ENCODE measurements at places on chromosomes 3 and 15.
A peak's percentile ranks its signal among the peaks of the same experiment; 100 is the strongest.

DNA sequence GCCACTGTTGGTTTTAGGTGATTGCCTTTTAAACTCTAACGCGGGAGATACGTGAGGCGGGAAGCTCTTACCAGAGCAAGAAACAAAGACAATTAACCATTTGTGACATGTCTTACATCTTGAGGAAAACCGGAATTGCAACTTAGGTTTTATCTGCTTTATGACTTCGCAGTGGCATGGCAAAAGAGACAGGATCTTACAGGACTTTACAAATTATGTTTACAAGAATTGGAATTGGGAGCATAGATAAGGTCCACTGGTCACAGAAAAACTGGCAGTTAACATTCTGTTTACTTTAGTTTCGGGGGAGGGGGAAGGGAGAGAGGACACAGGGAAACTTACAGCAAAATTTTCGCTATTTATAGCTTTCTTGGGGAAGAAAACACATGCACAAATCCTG lies 1119.6 kb downstream of the ZPLD1 start:
- DNase-seq: no peak

DNA sequence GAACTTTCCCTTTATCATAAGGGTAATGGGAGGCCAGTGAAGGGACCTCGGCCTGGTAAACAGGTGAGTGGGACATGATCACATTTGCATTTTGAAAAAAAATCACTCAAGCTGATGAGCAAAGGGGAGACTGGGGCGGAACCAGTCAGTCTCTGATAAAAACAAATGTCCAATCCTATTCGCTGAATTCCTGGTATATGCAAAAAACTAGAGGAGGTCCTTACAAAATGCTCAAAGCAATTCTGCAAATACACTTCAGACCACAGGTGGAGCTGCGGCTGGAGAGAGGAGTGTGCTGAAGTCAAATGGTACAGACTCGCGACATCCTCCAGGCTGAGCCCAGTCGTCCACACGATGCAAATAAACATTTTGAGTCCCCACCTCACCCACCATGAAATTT lies 166.7 kb downstream of the FOXP1 start:
- DNase-seq: no peak

- no peak for DNase-seq
Observed at GRCh38 chr3:23761440-23761896, 44.3 kb upstream of the UBE2E1 start.

DNA sequence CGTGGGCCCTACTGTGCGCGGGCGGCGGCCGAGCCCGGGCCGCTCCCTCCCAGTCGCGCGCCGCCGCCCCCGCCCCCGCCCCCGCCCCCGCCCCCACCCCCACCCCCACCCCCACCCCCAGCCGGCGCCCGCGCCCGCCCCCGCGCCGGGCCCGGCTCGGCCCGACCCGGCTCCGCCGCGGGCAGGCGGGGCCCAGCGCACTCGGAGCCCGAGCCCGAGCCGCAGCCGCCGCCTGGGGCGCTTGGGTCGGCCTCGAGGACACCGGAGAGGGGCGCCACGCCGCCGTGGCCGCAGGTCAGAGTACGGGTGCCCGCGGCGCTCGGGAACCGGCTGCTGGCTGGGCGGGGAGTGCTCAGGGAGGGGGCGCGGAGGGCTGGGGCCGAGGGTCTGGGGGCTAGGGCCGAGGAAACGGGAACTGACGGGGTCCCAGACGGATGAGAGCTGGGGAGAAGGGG lies 1.1 kb upstream of the PPARG start:
- DNase-seq: peak; percentile 10

- no peak for DNase-seq
Observed at GRCh38 chr3:132980102-132980501, 58.1 kb upstream of the TMEM108 start.

DNA sequence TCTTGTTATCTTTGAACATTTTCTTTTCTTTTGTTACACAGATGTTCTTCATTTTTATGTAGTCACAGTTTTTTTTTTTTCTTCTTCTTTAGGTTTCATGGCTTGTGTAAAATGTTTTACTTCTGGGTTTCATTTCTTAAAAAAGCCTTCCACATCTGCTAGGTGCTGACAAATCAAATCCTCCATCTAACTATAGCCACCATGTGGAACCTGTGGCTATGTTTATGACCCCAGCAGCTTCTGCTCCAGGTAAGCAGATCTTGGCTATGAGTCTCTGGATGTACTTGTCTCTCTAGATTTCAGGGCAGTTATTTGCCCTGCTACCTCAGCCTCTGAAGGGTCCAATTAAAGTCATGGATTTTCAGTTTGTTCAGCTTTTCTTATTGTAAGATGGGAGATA lies 44.5 kb downstream of the OXSM start:
- DNase-seq: no peak

DNA sequence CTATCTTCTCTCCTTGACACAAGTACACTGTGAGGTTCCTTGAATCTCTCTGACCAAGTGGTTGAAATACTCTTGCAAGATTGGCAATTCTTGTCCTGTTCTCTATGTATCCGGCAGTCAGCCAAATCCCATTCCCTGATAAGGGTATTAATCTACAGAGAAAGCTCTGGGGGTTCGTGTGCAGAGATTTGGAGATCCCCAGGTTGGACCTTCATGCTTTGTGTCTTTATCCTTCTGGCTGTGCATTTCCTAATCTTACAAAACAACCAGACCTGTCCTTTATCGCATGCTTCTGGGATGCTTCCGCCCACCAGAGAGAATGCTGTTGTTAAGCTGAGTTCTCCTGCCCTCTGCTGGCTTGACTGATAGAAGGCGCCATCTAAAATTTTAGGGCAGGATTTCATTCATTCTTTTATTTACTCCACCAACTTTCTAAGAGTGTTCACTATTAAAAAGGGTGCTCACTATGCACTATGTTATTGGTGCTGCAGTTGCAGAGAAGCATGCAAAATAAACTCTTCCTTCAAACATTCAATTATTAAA lies 8.6 kb upstream of the SST start:
- peak; percentile 17 for DNase-seq

DNA sequence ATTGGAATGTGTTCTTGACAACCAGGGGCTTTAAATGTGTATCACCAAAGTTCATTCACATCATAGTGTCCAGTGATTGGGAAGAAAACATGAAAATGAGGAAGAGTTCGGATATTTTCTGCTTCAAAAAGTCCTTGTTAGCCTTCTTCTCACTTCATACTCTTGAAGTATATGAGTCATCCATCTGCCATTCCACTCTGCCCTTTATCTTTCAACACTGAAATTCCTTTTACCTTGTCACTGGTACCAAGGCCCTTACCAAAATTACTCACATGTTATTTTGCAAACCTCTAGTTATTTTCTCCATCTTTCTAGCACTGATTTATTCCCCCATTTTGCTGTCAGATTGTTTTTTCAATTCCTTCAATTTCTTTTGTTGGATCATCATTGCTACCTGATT lies 32.5 kb downstream of the OR5H15 start:
- DNase-seq: no peak

DNA sequence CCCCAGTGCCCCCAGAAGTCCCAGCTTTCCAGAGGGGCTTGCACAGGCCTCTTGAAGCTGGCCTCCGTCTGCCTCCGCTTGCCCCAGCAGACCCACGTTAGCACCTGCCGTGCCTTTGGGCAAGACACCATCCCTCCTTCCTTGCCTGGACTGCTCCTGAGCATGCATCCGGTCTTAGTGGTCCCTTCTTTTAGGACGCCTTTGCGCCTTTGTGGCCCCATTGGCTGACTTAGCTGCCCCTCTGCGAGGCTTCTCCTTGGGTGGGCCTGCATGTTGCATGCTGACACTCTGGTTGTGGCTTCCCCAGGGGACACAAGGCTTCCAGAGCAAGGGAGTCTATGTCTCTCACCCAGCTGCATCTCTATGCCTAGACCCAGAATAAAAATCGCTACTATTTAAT lies 56.6 kb downstream of the RHCG start:
- DNase-seq: no peak

DNA sequence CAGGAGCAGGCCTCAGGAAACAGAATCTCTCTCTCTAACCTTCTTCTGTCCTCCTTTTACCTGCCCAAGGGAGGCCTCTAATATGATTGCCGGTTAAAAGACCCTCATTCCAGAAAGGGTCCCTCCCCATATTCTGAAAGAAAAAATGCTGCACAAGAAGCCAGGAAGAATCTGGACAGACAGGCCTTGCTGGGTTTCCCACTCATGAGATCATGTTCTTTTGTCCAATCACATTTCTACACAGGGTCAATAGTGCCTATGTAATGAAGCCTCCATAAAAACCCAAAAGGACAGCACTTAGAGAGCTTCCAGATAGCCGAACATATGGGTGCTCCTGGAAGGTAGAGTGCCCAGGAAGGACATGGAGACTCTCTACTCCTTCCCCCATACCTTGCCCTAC lies 146.0 kb downstream of the MYO9A start:
- DNase-seq: no peak

GRCh38 chr15:83930392-83931212 lies 276.7 kb downstream of the ADAMTSL3 start:
- peak; percentile 90 for DNase-seq

DNA sequence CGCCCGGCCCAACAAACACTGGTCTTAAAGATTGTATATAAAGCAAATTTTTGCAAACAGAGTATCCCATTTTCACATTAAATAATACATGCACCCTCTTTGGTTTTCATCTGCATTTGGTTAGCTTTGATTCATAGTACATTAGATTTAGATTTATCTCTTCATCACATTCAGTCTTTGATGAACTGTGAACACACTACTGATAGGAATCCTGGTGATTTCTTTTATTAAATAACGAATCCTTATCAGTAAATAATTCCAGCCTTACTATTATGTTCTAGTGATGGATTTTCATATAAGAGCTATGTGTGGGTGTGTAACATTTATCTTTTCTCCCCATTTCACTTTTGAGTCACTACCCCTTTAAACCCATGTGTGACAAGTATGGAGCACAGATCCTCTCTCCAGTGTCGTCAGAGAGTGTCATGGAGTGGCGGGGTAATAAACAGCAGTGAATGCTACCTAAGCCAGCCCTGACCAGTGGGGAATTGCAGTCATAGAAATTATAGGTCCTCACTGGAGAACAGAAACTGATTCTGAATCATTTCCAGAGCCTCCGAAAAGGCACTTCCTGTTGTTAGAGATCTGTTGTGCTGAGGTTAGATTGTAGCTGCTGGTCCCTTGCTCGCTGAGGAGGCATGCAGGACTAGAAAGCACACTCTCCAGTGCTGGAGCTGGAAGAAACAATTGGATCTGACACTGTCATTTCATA lies 22.0 kb downstream of the SLC7A14 start:
- DNase-seq: no peak

DNA sequence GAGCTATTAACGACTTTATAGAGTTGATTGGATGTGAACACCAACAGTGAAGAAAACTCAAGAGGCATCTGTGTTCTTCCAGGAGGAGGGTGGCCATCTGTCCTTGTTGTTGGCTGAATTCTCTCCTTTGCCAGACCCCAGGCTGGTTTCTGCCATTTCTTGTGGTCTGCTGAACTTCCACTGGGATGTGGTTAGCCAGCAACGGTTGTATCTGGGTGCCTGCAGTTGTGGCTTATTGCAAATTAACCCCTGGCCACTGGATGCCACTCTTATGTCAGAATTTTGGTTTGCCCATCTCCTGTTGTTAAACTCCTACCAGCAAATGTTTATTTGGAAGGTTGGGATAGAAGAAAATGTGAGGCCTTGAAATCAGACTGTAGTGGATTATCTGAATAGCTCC lies 163.6 kb upstream of the TBC1D5 start:
- DNase-seq: no peak

DNA sequence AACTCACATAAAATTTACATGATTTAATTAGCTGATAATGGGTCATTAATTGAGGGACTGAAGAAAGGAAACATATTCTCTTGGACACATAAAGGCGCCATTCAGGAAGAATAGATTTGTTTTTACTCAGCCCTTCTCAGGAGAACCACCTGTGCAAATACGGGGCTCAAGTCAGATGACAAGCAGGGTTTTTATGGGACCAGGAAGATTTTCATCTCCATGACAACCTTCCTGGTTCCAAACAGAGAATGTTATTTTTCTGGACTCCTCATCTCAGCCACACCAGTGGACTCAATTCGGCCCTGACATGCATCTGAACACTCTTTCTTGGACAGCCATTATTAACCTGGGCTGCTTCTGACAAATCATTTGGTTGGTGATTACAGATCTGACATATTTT lies 120.5 kb downstream of the PDZRN3 start:
- DNase-seq: peak; percentile 75

GRCh38 chr3:143600756-143601718 lies 247.2 kb downstream of the SLC9A9 start:
- no peak for DNase-seq

DNA sequence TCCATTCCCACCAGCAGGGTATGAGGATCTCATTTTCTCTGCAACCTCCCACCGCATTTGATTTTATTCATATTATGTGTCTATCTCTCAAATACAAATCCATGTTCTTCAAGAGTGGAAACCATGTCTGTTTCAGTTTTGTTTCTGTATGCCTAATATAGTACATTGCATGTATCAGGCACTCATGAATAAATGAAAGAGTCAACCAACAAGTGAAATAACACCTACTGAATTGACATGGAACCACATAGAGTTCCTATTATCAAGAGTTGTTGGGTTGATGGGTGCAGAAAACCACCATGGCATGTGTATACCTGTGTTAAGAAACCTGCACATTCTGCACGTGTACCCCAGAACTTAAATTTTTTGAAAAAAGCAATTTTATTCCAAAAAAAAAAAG lies 466.8 kb downstream of the LPP start:
- DNase-seq: no peak

GRCh38 chr15:73575636-73576247 lies 57.4 kb downstream of the NPTN start:
- DNase-seq: peak; percentile 77

DNA sequence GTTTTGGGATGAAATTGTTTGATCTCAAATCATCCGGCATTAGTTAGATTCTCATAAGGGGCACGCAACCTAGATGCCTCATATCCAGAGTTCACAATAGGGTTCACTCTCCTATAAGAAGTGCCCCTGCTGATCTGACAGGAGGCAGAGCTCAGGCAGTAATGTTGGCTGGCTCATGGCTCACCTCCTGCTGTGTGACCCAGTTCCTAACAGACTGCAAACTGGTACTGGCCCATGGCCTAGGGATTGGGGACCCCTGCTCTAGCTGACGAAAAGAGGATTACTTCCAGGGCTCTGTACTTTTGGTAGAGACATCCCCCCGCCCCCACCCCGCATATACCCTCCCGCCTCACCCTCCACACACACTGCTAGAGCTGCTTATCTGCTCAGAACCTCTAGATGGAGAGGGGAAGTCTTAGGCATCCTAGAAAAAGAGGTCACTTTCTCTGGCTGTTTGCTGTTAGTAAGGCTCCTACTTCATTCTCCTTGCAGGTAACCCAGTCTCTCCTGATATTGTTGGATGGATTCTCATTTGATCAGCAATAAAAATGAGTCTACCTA lies 923.1 kb downstream of the CADM2 start:
- DNase-seq: no peak
